HCEC 1CT (cell line): ENCODE measurements at places on chromosomes 4 and X.

- no peak for DNase-seq
These were observed 87.1 kb downstream of the SLIT2 start for GRCh38 chr4:20338841-20339240.

DNA sequence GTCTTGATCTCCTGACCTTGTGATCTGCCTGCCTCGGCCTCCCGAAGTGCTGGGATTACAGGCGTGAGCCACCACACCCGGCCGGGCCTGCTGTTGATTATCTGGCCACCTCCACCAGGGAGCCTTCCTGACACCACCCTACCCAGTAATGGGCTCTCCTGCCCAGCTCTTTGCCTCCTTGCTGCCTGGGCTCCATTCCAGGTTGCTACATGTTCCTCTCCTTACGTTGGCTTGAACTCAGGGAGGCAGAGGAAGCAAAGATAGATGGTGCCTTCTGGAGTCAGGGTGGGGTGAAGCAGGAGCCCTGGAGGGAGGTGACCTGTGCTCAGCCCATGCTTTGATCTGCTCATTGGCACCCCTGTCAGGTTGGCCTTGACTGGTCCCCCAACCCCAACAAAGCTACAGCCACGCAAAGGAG is 26.3 kb downstream of the FLNA start:
- DNase-seq = peak; percentile 28

- DNase-seq = no peak
These were observed 7.9 kb downstream of the PLK4 start for GRCh38 chr4:127888559-127888958.

DNA sequence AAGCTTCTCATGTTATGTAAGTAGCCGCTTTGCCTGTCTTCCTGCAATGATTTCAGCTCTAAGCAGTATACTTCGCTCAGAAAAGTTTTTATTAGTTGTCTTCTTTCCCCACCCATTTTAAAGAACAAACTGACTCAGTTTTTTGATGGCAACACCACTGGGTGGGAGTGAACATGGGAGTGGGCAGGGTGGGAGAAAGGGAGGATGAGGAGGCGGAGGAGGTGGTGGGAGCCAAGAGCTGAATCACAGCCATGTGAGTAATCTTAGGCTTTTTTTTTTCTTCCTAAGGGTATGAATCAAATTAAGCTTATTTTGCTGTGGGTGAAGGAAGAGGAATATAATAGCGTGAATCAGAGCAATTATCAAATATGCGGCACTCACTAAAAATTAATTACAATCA is 574.3 kb upstream of the DIPK2B start:
- DNase-seq = peak; percentile 80

DNA sequence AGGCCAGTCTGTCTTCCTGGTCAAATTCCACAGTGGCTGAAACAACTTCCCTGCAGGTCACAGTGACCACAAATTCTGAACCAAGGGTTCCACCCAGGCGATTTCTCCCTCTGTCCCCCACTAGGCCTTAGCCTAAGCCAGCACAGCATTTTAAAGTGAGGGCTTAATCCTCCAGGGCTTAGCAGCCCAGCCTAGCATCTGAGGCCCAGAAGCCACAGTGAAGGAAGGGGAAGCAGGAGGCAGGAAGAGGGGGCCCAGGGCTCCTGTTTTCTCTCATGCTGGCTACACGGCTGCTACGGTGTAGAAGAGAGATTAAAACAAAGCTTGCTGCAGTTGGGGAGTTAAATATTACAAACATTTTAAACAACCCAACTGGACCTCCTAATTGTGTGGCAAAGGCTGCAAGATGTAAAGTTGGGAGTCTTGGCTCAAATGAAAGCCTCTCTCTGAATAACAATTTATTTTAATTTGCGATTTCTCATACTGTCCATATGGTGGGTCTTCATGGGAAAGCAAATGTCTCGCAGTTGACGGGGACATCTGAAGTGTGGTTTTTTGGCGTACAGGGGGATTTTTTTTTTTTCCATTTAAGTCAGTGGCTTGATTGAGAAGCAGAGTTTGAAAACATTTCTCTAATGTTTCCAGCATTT is 170.8 kb upstream of the RAI2 start:
- no peak for DNase-seq

DNA sequence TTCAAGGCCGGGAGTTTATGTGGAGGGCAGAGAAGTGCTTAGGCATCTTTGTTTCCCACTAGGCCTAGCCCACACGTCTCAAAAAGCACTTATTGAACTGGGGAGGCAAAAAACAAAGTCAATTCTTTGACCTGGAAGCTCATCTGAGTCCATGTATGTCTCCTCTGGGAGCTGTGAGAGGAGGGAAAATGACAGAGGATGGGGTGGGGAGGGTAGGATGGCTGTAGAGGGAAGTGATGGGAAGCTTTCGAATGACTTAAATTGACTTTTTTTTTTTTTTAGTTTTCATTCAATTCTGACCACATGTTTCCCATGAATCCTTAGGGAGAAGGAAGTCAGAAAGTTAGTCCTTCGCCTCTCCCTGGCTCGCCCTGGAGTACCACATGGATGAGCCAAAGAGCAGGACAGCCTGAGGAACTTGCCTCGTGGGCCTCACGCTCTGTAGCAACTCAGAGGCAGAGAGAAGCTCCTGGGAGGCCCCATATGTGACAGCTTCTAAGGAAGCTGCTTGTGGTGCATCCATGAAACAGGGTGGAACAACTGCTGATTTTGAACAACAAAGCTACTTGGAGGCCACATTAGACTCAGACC is 45.0 kb downstream of the NHSL2 start:
- no peak for DNase-seq

DNA sequence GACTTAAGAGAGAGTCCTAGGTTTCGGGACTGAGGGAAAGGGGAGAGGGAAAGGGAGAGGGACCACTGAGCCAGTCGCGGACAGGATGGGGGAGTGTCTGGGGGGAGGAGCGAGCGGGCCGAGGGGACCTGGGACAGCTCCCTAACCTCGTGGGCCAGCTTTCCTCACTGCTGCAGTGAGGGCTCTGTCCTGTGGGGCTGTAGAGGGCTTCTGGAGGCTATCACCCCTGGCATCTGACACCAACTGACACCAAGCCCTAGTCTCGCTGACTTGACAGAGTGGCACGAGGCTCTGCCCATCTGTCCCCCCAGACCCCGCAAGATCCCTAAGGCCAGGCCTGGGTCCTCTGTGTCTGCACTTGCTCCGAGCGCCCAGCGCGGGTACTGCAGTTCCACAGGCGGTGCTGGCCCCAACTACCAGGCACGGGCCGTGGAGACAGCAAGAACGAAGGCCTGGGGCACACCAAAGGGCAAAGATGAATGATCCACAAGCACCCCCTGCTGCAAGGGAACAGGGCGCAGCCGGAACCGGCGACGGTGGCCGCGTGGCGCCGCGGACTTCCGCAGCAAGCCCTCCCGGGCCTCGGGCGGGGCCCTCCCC is 465 bp downstream of the HAUS7 start:
- DNase-seq = peak; percentile 23

DNA sequence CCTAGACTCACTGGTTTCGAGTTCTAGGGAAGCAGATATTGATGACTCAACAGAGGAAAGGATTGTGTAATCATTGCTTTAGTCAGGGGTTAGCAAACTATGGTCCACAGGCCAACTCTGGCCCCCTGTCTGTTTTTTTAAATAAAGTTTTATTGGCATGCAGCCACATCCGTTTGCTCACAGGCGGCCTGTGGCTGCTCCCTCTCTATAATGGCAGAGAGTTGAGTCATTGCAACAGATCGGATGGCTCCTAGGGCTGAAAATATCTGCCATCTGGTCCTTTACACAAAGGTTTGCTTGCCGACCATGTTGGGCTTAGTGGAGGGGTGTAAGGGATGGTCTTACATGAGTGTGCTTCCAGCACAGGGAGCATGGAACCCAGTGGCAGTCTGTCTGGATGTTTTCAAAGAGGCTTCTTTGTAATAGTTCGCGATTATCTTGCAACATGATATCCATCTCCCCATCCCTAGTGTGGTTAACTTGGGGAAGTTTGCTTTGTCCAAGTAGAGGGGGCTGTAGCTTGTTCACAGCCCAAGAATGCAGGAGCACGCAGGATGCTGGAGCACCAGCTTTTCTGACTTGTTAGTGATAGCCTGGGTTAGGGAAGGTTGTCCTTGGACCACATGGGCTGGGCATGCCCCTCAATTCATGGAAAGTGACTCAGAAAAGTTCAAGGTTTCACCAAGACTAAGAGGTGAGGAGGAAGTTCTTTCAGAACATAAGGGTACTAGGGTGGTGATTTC is 59.3 kb upstream of the CLDN34 start:
- peak; percentile 79 for DNase-seq

GRCh38 chr4:33485111-33485510 is 2759.2 kb downstream of the ARAP2 start:
- no peak for DNase-seq

- peak; percentile 67 for DNase-seq
These were observed 394.6 kb upstream of the FGF13 start for GRCh38 chrX:139106069-139106468.

DNA sequence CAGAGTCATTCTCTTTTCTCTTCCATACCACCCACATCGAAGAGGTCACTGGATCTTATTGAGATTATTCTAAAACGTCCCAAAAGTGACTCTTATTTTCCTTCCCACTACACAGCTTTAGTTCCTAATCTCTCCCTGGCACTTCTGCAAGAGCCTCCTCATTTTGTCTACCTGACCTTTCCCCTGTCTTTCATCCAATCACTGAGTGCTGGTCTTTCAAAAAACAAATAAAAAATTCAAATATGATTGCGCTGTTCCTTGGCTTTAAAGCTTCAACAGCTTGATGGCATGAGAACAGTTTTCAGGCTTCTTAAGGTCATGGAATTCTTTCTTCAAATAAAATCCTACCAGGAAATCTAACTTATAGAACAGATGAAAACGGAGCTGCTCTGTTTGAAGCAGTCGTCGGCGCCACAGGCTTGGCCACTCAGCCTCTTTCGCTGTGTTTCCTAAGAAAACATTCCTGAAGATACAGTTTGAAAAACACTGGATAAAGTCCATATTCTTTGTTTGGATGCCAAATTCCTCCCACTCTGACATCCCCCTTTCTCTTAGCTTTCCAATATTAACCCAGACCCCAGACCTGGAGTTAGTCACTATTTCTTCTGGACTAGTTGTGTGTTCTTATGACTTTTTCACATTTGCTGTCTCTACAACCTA is 12.5 kb downstream of the SYTL5 start:
- no peak for DNase-seq

GRCh38 chr4:80259012-80259411 is 7.5 kb upstream of the FGF5 start:
- no peak for DNase-seq

- DNase-seq = no peak
These were observed 6.9 kb downstream of the LSM6 start for GRCh38 chr4:146182443-146182842.

DNA sequence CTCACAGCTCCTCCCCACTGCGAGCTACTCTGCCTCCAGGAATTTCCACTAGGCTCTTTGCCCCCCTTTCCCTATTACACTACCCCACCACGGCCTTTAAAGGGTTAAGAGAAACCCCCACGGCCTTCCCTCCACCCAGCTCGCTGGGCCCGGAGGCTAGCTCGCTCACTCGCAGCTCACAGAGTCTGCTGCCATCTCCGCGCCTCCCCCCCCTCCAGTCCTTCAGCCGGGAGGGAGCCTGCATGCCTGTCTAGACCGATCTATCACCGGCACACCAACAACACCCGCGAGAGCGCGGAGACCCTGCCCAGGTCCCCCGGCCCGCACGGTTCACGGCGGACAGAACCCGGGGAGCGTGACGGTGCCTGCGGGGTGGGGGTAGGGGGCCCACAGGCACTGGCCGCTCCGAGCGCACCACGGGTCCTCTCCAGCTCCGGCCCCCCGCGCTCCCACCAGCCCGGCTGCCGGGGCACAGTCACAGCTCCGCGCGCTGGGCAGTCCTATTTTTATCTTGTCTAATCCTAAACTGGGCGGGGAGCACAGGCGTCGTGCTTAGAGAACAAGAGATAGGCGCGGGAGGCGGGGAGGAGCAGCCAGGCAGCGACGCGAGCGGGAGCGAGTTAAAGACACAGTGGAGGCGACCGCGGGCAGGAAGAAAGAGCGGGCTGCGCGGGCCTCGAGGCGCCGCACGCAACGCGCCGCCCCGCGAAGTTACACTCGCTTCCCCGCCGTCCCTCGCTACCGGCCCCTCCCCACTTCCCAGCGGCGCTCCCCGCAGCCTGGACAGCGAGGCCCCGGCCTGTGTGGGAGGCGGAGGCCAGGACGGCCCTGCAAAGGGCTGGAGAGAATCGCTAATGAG is 3.5 kb downstream of the BCOR start:
- peak; percentile 36 for DNase-seq

DNA sequence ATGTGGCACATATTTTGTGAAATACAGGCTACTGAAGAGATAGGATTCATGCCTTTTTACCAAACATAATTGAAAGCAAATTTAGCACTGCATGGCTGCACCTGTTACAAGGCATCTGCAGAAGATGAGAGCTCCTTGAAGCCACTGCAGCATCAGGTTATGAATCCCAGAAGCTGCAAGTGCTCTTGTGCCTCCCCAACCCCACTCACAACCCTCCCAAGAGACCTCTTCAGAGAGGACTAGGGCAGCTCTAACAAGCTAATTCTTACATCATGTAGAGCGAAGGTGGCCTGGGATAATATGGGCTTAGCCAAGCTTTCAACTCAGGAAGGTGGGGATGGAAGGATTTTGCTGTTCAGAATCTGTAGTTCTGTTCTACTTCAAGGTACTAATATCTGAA is 27.2 kb downstream of the MFAP3L start:
- DNase-seq = no peak

- no peak for DNase-seq
These were observed 207.7 kb downstream of the STIM2 start for GRCh38 chr4:27068151-27068867.

- no peak for DNase-seq
These were observed 78.9 kb downstream of the IL21 start for GRCh38 chr4:122541996-122542395.

GRCh38 chr4:74009307-74009706 is 10.8 kb upstream of the CXCL5 start:
- DNase-seq = no peak

DNA sequence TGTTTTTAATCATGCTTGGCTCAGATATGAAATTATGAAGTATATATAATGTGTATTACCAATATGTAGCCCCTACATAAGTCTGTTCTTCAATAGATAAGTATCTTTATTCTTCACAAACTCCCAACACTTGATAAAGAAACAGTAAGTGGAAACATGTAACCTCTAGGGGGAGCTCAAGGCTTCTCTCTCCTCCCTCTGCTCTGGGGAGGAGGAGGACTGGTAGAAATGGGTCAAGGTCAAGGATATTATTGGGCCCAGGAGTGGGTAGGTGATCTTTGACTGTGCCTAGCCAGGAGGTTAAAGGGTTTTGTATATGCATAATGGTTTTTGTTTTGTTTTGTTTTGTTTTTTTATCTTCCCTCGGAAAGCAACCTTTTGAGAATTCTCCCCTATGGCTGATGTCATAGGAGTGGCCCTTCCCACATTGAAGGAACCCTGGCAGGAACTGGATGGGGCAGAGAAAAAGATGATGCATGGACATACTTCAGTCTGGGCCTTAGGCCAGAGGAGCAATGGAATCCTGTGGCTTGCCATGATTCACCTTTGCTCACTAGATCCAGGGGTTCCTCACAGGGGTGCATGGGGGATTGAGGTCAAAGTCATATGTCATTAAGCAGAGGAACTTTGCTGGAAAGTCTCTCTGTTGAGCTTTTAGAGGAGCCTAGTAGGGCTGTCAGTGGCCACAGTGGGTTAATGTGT is 460.3 kb downstream of the MID1IP1 start:
- peak; percentile 8 for DNase-seq
